ENCODE measurements at places on chromosomes 3 and 15.
A peak's percentile ranks its signal among the peaks of the same experiment; 100 is the strongest.

DNA sequence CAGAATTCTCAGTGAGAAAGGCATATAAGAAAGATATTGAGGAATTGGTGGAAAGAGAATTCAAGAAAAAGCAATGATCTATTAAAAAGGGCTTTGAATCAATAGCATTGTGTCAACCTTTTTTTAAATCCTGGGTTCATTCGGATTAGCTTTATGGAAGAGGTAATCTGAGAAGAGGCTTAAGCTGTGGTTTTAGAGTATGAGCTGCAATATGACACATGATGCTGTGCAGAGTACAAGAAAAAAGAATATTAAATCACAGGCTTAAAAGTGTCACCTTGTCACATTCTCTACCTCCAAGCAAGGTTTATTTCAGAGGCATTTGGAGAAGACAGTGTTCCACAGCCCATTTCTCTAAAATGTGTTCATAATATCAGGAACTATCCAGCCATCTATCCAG, 128.9 kb downstream of the RTP4 start:
- DNase-seq: no peak

GRCh38 chr3:50150863-50151686, 4.0 kb upstream of the SEMA3F start:
- no peak for DNase-seq

GRCh38 chr15:38215707-38216106, 36.9 kb upstream of the SPRED1 start:
- no peak for DNase-seq

DNA sequence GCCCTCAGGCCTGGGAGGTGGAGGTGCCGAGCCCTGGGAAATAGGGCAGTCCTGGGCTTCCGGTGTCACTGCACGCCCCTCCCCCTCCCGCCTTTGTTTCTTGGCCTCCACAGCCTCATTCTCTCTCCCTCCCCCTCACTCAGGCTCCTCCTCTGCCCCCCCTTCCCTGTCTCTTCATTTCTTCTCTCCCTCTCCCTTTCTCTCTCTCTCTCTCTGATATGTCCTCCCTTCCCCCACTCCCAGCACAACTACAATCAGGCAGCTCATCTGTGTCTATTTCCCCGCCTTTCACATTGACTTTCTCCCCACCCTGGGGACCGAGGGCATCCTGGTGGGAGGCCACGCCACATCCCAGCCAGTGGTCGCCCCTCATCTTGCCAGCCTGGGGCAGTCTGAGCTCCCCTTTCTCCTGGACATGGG, 40.2 kb downstream of the IDH2 start:
- DNase-seq: no peak

DNA sequence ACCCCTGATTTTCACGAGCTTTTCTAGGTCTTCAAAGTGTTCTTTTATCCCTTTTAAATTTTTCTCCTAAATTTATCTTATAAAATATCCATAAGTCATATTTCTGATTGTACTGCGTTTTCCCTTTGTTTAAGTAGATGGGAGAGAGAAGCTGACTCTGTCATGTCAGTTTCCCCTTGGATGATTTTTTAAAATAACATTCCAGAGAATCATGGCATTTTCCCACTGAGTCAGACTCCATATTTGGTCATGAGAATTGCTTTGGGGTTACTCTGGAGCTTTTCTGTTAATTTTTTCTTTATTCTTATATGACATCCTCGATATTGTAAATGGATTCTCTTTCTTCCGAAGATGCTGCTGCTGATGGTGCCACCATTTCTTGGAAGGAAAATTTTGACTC, 28.6 kb upstream of the UMPS start:
- peak; percentile 78 for DNase-seq

- peak; percentile 62 for DNase-seq
Measured at GRCh38 chr15:91849749-91850161, 3.8 kb upstream of the SLCO3A1 start.

GRCh38 chr3:127732303-127732702, 59.6 kb downstream of the ABTB1 start:
- no peak for DNase-seq

DNA sequence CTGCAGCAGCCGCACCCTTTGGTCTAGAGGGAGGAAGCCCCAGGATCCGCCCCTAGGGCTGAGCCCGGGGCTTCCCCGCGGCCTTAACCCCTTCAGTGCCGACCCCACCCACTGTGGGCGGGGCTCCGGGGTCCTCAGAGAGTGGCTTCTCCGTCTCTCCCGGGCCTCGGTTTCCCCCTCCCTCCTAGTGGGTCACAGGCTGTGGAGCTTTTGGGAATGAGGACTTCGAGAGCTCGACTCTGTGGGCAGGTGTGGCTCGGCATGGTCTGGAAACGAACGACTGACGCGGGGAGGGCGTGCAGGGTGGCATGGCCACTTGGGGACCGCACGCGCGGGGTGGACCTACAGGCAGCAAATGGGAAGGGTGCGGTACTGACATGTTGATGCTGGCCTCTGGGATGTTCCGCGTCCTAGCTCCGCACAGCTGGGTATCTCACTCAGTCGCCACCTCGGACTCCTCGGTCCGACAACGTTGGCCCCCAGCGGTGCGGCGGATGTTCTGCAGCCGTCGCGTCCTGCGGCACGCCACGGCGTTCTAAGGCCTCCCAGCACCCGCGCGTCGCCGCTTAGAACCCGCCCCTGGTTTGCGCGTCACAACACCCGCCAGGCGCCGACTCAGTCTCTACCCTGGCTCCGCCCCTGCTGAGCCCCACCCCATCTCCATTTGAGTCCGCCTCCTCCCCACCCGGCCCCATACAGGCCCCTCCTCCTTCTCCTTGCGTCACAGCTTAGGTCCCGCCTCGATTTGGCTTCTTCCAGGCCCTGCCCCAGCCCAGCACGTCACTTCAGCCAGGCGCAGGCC, at the start of the genes HYAL3 and NAA80:
Gene HYAL3, minus strand, starts transcription at position 570 of the 802 bp plus-strand sequence. CDS start 3,803 bp downstream, outside the sequence.
Gene NAA80, minus strand, starts transcription at position 570 of the 802 bp plus-strand sequence. CDS start 1,942 bp downstream, outside the sequence.
- peak; percentile 99 for DNase-seq

- no peak for DNase-seq
Measured at GRCh38 chr3:51999846-52000245, 4.2 kb upstream of the RPL29 start.

GRCh38 chr15:75750261-75751050, 37.8 kb upstream of the CSPG4 start:
- DNase-seq: no peak

DNA sequence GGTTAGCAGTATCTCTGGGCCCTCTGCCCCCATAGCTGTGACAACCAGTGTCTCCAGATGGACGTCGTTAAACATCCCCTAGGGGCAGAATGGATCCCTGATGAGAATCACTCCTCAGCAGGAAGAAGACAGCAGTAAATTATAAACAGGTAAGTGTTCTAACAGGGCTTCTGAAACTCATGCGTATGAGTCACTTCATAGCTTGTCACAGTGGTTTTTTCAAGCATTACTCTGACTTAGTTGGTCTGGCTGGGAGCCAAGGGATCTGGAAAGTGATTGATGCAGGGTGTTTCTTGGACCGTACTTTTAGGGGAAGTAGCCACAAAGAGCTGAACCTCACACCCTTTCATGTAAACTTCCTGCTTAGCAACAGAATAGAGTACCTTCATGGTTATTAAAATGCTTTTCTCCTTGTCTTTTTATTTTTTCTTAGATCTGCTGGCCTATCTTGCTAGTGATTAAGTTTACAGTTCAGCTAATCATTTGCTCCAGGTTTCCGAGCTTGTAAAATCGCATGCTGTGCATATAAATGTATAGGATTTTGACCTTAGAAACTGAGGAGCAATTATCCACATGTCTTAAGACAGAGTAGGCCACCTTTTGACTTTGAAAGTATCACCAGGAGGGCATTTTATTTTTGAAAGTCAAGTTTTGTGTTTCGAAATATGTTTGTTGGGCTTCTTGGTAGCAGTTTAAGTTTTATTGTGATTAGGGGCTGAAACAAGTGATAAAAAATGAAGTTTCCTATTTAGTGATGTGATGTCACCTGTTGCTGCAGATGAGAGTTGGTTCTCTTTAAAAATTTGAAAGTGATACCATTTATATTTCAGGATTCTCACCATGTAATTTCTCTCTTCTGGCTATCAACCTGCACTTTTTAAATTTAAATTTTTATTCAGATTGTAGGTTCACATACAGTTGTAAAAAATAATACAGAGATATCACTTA, 333.9 kb downstream of the PTPRG start:
- peak; percentile 93 for DNase-seq

DNA sequence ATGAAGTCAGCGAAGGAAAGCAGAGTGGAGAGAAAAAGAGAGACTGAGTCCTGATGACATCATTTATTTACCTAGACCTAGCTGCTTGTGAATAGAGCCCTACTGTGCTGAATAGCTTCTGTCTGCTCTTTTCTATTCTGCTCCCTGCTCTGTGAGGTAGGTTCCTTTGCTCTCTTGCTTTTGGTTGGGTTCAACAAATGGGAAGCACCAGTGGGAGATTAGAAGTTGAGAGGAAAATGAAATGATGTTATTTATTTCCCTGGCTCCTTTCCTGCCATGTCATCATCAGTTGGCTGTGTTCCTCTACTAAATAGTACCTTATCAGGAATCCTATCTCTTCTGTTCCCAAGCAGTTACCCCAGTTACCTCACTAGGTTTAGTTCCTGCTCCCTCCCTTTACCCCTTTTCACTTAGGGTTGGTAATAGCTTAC, 23.5 kb downstream of the DTWD1 start:
- no peak for DNase-seq

GRCh38 chr15:25238126-25238525, 200.7 kb downstream of the UBE3A start:
- DNase-seq: no peak

DNA sequence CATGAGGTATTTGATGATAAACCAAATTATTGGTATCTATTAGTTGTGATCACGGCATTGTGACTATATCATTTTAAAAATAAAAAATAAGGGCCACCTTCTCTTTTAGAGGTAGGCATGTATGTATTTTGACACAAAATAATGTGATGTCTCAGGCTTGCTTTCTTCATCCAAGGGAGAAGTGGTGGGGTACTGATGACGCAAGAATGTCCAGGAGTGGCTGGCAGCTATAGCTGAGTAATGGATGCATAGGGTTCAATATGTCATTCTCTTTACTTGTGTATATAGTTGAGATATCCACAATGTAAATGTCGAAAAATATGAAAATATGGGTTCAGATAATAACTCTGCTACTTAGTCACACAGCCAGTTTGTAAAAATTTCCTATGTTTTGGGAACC, 46.8 kb upstream of the NSMCE3 start:
- peak; percentile 30 for DNase-seq

- peak; percentile 87 for DNase-seq
Measured at GRCh38 chr15:62783303-62783957, 259.1 kb upstream of the TPM1 start.

- no peak for DNase-seq
Measured at GRCh38 chr15:68599560-68600071, 20.8 kb downstream of the CORO2B start.

DNA sequence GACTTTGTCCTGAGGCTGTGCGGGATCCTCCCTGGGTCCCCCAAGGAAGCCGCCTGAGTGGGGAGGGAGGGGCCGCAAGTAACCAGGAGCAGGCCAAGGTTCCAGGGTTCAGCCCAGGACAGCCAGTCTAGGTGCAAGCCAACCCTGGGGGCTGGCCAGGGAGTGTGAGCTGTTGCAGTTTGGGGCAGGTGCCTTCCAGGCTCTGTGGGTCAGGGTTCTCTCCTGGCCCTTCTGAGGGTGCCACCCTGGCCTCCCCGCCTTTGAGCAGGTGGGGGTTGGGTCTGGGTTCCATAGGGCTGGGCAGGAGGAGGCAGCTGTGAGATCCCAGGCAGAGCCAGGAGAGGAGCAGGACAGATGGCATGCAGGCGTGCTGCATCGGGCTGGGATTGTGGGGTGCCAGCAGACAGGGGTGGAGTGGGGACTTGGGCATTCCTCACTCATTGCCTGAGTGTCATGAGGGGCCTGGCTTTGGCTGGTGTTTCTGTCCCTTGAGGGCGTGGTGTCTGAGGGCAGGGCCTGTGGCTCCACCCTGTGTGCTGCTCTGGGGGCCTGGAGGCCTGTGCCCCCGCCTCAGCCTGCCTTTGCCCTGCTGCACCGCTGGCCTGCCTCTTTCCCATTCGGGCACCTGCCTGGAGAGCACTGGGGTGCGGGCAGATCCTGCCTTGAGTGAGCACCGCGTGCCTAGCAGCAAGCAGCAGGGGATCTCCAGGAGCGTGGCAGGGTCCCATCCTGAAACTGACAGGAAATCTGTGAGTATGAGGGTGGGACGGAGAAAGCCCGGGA, 18.4 kb downstream of the KLF13 start:
- no peak for DNase-seq

- no peak for DNase-seq
Measured at GRCh38 chr15:57824186-57824585, 117.7 kb downstream of the POLR2M start.

DNA sequence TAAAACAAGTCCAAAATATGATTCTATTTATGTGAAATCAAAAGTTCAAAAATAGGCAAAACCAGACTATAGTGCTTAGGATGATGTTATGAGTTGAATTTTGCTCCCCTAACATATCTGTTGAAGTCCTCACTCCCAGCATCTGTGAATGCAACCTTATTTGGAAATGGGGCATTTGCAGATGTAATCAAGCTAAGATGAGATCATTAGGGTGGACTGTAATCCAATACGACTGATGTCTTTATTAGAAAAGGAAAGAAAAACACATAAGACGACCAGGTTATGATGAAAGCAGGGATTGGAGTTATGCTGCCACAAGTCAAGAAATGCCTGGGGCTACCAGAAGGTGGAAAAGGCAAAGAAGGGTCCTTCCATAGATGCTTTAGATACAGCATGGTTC, 110.5 kb upstream of the CCDC39 start:
- peak; percentile 2 for DNase-seq

GRCh38 chr15:70906842-70907241, 14.2 kb downstream of the LRRC49 start:
- no peak for DNase-seq

DNA sequence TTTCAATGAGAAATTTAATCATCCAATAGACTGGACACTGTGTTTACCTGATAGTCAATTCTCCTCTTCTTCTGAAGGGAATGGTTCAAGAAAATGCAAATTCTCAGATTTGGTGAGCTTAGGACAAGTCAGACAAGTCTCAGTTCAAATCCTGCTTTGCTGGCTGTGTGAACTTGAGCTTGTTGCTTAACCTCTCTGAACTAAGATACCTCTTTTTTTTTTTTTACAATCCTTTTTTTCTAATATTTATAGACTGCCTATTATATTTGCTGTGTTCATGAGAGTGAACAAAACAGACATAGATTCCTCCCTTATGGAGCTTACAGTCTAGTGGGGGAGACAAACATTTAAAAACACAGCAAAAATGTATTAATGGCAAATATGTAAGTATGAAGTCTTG, 8.2 kb upstream of the SLC28A1 start:
- DNase-seq: no peak

DNA sequence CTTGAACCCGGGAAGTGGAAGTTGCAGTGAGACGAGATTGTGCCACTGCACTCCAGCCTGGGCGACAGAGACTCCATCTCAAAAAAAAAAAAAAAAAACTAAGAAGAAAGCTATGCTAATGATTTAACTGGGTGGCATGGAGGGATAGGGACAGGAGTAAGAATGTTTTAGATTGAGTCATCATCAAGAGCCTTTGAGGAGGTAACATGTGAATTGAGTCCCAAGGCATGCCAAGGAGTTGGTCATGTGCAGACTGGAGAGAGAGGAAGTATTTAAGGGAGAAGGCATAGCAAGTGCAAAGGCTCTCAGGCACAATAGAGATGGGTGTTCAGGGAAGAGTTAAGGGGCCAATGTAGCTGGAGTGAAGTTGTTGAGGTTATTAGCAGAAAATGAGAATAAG, 9.1 kb downstream of the BNC1 start:
- DNase-seq: peak; percentile 41

GRCh38 chr15:64686130-64686735, 89.2 kb downstream of the RBPMS2 start:
- peak; percentile 42 for DNase-seq

GRCh38 chr15:72486144-72486543, 12.0 kb downstream of the ARIH1 start:
- no peak for DNase-seq

- no peak for DNase-seq
Measured at GRCh38 chr3:26102376-26102775, 312.5 kb downstream of the OXSM start.

GRCh38 chr15:89088605-89089315, 504 bp downstream of the ABHD2 start:
- no peak for DNase-seq

Data from HCEC 1CT (cell line).